ENCODE measurements at places on chromosomes 3 and 15.
A peak's percentile ranks its signal among the peaks of the same experiment; 100 is the strongest.

DNA sequence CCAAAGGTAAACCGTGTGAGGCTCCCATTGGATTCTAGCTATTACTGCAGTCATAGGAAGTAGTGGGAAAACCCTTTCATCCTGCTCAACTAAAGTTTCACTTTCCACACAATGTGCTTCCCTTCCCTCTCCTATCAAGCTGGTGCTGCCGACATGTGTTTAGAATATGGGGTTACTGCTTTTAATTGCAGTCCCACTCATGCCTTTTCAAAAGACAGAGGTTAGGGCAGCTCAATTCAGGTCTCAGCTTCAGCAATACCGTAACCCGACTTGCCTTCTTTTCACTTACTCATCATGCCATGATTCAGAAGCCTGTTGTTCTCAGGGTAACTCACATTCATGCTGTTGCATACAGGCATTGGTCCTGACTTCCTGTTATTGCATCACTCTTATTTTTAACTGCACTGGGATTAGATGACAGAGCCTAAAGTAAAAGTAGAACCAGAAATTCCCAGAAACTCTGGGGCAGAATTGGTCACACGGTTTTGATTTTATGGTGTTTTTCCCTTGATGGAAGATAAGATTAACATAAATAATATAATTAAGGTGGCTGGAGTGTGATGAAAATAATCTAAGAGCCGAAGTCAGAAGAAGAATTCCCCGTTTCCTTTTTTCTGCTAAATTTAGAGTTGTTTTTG is 45.7 kb downstream of the C2CD4B start:
- peak; percentile 95 for DNase-seq

DNA sequence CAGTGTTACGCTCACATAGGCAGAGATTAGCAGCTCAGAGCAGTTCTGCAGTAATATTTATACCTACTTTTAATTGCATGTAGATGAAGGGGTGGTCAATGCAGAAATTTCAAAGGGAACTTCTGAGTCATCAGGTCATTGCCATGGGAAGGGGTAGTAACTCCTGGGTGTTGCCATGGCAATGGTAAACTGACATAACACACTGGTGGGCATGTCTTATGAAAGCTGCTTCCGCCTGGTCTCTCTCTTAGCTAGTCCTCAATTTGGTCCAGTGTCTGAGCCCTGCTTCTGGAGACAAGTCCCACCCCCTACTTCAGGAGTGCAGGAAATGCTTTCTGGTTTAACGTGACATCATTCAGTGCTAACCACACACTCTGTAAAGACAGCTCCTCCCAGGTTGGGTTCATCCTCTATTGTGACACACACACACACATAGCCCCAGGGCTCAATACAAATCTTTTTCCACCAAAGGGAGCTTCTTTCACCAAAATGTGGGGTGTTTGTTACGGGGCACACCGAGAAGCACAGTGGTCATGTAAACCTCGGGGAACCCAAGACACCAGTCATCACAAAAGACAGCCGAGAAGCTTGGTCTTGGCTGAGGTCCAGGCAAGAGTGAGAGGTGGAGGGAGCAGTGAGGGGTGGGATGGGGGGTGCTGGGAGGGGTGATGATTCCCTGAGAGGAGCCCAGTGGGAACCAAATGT is 74.5 kb downstream of the TLE3 start:
- DNase-seq = peak; percentile 93

- DNase-seq = no peak
Observed at GRCh38 chr3:137131081-137131480, 173.3 kb downstream of the IL20RB start.

GRCh38 chr3:107265526-107265925 is 111.7 kb upstream of the CCDC54 start:
- DNase-seq = no peak

- no peak for DNase-seq
Observed at GRCh38 chr3:66239513-66240123, 18.8 kb downstream of the SLC25A26 start.

All from fibroblast of skin of right quadriceps (primary cell).